Breast epithelium (tissue), 4 donors: ENCODE measurements at places on chromosomes 3 and 15. TPM values are rescaled to one million over a fixed set of nuclear protein-coding genes. Genes with fewer than 3 reads are reported as not detected.

DNA sequence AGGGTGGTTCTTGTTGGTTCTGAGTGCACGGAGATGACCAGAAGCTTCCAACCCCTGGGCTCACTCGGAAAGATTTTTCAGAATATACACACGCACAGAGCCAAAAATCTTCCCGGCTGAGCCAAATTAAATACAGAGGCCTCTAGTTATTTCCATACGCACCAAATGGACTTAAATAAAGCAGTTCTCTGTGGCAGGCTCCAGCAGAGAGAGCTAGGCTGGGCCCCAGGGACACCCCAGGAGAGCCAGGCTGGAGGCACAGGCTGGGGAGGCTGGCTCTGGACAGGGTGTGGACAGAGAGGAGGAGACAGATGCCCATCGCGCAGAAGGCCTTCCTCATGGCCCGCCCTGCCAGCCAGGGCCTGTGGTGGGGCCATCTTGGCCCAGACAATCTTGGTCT lies 115.9 kb downstream of the IQSEC1 start:
- peaks cover 4% of the 10 kb centered on the region for H3K4me1 ChIP-seq
- no peaks in the 10 kb centered on the region for H3K27me3 ChIP-seq
- no peaks in the 10 kb centered on the region for H3K36me3 ChIP-seq
- peak overlapping the region; percentile 29 for H3K27ac ChIP-seq

- no peak for DNase-seq
- H3K4me1 ChIP-seq = no peaks in the 10 kb centered on the region
- H3K4me3 ChIP-seq = no peak overlapping the region
- H3K27ac ChIP-seq = no peak overlapping the region
- H3K27me3 ChIP-seq = no peaks in the 10 kb centered on the region
These were observed 160.1 kb downstream of the FBLN2 start for GRCh38 chr3:13708871-13709595.

DNA sequence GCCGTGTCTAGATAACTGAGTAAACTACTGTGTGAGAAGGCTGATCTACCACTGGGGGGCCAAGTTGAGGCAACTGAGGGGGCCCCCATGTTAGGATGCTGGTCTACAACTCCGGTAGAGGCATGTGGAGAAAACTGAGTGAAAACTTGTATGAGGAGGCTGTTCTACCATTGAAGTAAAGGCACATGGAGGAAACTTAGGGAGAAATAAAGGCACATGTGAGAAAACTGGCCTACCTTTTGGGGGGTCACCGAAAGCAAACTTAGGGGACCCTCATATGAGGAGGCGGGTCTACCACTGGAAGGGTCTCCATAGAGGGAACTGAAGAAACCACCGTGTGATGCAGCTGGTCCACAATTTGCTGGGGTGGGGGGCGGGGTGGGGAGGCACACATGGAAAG lies 155.2 kb downstream of the FBLN2 start:
- no peaks in the 10 kb centered on the region for H3K4me1 ChIP-seq
- H3K4me3 ChIP-seq = no peak overlapping the region
- no peaks in the 10 kb centered on the region for H3K36me3 ChIP-seq
- no peaks in the 10 kb centered on the region for H3K27me3 ChIP-seq
- H3K27ac ChIP-seq = no peak overlapping the region

DNA sequence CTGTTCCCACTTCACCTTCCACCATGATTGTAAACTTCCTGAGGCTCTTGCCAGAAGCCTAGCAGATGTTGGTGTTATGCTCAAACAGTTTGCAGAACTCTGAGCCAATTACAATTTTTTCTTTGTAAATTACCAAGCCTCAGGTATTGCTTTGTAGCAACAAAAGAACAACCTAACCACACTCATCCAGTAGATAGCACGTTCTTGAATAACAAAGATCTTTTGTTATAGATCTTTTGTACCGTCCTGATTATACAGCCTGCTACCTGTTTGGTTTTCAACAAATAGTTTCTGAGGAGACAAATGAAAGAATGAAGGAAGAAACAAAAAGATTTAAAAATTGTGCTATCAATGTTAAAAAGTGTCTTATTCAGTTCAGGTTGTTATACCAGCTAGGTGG lies 474.7 kb upstream of the ALCAM start:
- no peaks in the 10 kb centered on the region for H3K27me3 ChIP-seq
- H3K27ac ChIP-seq = no peak overlapping the region
- no peaks in the 10 kb centered on the region for H3K4me1 ChIP-seq

DNA sequence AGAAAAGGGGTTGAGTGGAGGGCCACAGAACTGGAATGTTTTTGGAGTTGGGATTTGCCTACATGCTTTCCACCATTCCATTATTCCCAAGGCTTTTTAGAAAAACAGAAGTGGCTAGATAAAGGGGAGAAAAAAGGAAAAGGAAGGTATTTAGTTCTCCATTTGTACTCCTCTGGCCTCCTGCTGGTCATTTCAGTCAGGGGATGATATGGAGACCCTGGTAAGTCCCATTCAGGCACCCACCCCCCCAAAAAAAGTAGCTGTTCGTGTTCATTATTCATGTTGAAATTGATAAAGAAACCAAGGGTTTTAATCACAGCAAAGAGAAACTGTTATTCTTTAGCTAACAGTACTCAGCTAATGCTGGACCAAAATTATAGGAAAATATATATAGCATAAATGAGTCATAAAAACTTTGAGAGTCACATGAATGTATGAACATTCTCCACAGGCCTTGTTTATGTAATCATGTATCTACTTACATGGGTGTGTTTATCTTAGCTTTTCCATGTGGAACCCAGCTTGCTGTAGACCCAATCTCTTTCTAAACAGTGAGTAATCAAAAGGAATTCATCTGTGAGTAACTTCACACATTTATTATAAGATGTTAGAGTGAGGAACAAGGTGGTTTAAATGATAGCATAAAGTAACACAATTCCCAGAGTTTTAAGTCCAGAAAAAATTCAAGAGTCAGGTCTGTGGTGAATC lies 167.2 kb downstream of the KCNMB2 start:
- DNase-seq = no peak
- no peaks in the 10 kb centered on the region for H3K4me1 ChIP-seq
- no peak overlapping the region for H3K4me3 ChIP-seq
- no peak overlapping the region for H3K27ac ChIP-seq
- H3K36me3 ChIP-seq = no peaks in the 10 kb centered on the region
- no peaks in the 10 kb centered on the region for H3K27me3 ChIP-seq

DNA sequence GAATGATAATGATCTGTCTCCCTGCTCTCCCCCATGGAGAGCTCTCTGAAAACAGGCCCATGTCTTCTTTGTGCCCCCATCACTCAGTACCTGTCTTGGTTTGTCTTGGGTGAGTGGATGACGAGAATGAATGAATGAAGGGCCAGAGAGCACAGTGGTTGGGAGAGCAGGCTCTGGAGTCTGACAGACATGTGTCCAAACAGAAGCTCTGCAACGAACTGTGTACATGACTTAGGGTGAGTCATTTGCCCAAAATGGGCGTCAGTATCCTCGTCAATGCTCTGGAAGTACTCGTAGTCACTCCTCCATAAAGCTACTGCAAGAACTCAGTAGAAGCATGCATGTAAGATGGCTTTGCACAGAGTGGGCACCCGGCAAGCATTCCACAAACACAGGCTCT lies 170.2 kb upstream of the TLE3 start:
- H3K4me1 ChIP-seq = peaks cover 16% of the 10 kb centered on the region
- no peaks in the 10 kb centered on the region for H3K36me3 ChIP-seq
- H3K27me3 ChIP-seq = no peaks in the 10 kb centered on the region
- DNase-seq = no peak

- no peak overlapping the region for H3K4me3 ChIP-seq
- no peaks in the 10 kb centered on the region for H3K4me1 ChIP-seq
- no peak overlapping the region for H3K27ac ChIP-seq
- H3K27me3 ChIP-seq = no peaks in the 10 kb centered on the region
These were observed 209.0 kb downstream of the ARRDC4 start for GRCh38 chr15:98169551-98169950.

DNA sequence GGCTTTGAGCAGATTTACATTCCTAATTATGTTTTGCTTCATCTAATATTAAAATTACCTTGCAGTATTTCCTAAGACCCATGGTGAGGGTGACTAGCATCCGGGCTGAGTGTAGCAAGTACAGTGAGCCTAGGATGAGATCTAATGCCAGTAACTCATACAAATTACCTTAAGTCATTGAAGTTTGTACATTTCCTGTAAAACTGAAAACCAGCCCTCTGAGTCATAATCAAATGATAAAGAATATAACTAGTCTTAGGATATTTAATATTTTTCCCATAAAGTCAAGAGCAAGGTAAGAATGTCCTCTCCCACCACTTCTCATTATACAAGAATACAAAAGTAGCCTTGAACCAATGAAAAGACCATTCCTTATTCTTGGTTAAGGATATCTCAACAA lies 54.8 kb upstream of the CHRM5 start:
- H3K27ac ChIP-seq = no peak overlapping the region
- no peaks in the 10 kb centered on the region for H3K4me1 ChIP-seq
- H3K27me3 ChIP-seq = no peaks in the 10 kb centered on the region
- no peak for DNase-seq
- H3K36me3 ChIP-seq = no peaks in the 10 kb centered on the region
- H3K4me3 ChIP-seq = no peak overlapping the region

GRCh38 chr15:93983526-93983925 lies 247.8 kb upstream of the MCTP2 start:
- no peak overlapping the region for H3K4me3 ChIP-seq
- DNase-seq = no peak
- no peaks in the 10 kb centered on the region for H3K27me3 ChIP-seq
- H3K27ac ChIP-seq = no peak overlapping the region
- no peaks in the 10 kb centered on the region for H3K36me3 ChIP-seq
- H3K4me1 ChIP-seq = no peaks in the 10 kb centered on the region

DNA sequence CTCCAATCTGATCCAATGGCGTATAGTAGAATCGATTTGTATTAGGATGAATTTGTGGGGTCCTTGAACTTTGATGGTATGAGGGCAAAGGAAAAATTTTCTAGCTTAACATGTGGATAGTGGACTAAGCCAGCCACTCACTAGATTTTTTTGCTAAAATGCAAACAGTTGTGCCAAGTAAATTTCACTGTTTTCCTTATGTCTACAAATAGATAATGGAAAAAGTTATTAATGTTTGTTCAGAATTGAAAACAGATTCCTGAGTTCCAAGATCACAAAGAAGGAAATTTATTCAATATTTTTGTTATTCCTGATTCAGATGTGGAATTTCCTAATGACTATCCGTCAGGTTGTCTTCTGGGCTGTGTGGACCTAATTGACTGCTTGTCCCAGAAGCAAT lies 35.2 kb upstream of the ZNF609 start:
- no peak for DNase-seq
- no peak overlapping the region for H3K27ac ChIP-seq
- H3K36me3 ChIP-seq = no peaks in the 10 kb centered on the region
- H3K4me3 ChIP-seq = no peak overlapping the region
- H3K4me1 ChIP-seq = no peaks in the 10 kb centered on the region

- no peak for DNase-seq
- peak overlapping the region; percentile 52 for H3K4me3 ChIP-seq
- no peaks in the 10 kb centered on the region for H3K36me3 ChIP-seq
- no peaks in the 10 kb centered on the region for H3K4me1 ChIP-seq
- H3K27ac ChIP-seq = no peak overlapping the region
- H3K27me3 ChIP-seq = no peaks in the 10 kb centered on the region
These were observed 62.0 kb upstream of the TFRC start for GRCh38 chr3:196143708-196144382.

ITIH1 gene
- 0.33 TPM for total RNA-seq

THAP10 gene
- total RNA-seq = 1.8 TPM

SLCO3A1 gene
- total RNA-seq = 8.5 TPM

STRA6 gene
- total RNA-seq = 0.98 TPM

LEKR1 gene
- total RNA-seq = 1.6 TPM
